H7 (cell line): ENCODE measurements at places on chromosomes 2 and 18.
A peak's percentile ranks its signal among the peaks of the same experiment; 100 is the strongest.

DNA sequence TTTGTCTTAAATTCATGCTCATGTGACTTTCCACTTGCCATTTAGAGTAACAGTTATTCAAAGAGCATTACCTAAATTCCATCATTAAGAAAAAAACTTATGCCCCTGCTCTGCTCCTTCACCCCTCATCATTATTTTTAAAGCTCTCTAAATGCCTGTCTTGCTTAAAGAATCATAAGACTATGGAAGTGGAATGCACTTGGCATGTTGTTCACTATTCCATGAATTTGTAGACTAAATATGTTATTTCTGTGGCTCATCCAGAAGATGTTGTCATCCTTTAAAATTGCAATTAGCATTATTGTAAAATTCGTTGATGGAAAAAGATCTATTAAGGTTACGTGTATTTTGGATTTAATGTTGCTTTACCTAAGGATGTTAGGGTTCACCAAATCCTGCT, 61.8 kb downstream of the FMNL2 start:
- DNase-seq, result no peak

GRCh38 chr2:105404736-105405135, 5.9 kb upstream of the FHL2 start:
- no peak for DNase-seq

GRCh38 chr2:145845207-145845894, 1325.4 kb upstream of the ZEB2 start:
- DNase-seq, result no peak

DNA sequence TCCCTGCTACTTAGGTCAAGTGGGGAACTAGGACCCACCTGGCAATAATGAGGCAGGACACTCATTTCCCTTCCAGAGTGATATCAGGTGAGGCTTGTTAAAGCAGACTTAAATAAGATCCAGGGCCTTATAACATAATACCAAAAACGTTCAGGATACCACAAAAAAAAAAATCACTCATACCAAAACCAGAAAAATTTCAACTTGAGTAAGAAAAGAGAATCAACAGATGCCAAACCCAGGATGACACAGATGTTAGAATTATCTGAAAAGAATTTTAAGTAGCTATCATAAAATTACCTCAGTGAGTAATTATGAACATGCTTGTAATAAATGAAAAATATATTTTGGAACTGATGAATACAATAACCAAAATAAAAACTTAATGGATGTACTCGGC, 255.6 kb upstream of the OSR1 start:
- no peak for DNase-seq

DNA sequence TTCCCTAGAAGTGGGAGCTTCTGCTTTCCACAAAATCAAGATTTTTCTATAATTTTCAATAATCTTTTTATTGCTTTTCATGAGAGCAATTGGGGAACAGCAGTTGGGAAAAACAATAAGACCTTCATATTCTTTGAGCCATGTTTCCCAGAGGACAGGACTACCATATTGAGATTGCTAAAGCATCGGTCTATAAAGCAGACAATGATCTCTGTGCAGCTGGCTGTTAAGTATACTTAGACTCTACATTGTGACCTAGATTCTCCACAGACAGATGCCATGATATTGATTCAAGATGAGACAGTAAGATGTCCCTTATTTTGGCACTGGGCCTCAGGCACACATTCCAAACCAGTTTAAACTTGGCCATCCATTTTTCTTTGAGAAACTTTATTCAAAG, 1178.7 kb downstream of the SUCLG1 start:
- no peak for DNase-seq

GRCh38 chr2:240567137-240567871, 980 bp upstream of the RNPEPL1 start:
- DNase-seq, result peak; percentile 56

DNA sequence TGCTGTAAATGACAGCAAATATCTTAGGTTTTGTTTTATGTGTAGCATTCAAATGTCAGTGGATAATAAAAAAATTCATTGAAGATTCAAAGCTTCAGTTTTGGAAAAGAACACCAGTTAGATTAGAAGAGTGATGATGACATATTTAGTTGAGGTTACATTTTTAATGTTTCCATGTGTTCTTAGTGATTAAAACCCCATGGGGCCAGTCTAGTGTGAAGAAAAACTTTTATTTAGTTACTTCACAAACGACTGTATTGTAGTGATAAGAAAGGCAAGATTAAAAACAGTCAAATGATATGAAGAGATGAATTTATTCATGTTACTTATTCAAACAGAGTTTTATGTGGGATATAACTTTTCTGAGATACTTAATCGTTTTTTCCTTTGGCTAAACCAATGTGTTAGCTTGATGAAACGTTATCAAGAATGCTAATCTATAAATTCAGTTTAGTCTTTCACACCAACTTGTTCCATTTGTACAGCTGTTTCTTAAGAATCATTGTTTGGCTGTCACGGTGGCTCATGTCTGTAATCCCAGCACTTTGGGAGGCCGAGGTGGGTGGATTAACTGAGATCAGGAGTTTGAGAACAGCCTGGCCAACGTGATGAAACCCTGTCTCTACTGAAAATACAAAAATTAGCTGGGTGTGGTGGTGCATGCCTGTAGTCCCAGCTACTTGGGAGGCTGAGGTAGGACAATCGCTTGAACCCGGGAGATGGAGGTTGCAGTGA, 11.6 kb downstream of the BMPR2 start:
- DNase-seq, result no peak

DNA sequence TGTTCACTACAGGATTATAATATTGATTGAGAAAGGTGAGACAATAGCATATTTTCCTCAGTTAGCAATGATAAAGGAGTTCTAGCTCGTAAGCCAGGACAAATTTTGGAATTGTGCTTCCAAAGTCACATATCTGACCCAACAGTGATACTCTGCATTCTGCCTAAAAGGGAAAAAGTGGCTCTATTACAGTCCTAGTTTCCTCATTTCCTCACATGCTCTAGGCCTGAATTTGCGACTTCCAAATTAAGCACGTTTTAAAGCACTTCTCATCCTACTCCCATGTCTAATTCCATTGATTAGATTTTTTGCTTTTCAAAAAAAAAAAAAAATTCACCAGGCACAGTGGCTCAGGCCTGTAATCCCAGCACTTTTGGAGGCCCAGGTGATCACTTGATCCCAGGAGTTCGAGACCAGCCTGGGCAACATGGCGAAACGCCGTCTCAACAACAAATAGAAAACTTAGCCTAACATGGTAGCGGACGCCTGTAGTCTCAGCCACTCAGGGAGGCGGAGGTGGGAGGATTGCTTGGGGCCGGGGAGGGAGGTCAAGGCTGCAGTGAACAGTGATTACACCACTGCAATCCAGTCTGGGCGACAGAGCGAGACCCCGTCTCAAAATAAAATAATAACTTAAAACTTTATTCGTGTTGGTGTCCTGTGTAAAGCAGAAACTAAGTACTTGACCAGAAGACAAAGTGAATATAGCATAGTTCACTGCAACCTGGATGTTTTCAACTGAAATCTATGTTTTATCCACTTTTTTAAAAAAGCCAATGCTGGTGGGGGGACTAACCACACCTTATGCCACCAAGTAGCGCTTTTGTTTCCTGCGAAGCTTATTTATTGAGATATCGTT, 1.5 kb downstream of the ESCO1 start:
- no peak for DNase-seq

DNA sequence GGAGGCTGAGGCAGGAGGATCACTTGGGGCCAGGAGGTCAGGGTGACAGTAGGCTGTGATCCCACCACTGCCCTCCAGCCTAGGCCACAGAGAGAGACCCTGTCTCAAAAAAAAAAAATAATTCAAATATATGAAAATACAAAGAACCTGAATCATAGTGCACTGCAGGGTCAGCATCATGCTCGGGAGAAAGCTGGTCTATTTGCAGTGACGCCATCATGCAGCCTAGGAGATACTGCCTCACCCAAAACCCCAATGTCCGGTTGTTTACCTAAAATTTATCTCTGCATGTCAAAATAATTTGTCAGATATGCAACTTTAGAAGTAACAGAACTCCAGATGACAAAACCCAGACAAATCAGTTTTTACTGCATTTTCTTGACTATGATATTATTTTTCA, 61.5 kb upstream of the ALKAL2 start:
- DNase-seq, result no peak

- no peak for DNase-seq
Measured at GRCh38 chr2:205849136-205849535, 166.8 kb downstream of the NRP2 start.

- DNase-seq, result no peak
Measured at GRCh38 chr18:6052449-6052913, 157.2 kb upstream of the TMEM200C start.

DNA sequence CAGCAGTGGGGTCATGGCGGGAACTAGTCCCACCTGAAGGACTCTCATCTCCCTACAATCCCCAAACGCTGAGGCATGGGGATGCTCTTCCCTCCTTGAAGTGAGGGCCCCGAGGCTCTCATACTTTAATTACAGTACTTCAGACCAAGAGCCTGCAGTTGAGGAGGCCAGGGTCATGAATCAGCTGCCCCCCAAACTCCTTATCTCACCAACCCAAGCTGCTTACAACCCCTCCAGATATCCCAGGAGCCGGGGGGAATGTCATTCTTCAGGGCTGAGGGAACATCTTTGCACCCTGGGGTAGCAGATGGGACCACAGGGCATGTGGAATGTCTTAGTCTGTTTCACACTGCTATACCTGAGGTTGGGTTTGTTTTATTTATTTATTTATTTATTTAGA, 2.8 kb upstream of the CAPN10 start:
- DNase-seq, result no peak

DNA sequence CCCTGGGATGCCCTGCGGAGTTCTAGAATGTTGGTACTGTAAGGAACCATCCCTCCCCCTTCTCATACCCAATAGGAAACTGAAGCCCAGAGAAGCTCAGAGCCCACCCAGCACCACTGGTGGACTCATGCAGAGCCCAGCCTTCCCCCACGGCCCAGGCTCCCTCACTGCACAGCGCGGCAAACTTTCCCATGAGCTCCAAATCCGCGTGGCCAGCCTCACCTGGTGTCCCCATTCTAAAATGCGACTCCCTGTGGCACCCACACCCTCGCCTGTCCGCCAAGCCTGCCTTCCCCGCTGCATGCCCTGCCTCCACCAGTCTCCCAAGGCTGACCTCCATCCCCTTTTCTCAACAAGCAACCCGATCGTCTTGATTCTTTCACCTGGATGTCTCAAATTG, 51.1 kb downstream of the PTGR3 start:
- DNase-seq, result no peak
